Naive B cell (primary cell): ENCODE measurements at places on chromosomes 11 and 22.

- no peak for DNase-seq
Measured at GRCh38 chr22:29901354-29901753, 18.4 kb downstream of the MTMR3 start.

DNA sequence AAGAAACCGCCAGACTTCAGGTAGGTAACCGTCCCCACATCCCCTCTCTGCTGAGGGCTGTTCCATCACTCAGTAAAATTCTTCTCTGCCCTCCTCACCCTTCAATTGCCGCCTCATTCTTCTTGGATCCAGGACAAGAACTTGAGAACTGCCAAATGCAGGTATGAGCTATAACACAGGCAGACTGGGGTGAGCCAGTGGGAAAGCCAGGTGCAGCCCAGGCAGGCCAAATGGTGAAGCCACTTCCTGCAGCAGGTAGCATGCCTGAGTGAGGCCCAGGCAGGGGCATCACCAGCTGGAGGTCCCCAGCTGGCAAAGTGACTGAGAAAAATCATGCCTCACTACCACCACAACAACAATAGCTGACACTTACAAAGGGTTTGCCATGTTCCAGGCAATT is 22.4 kb upstream of the API5 start:
- DNase-seq: no peak

DNA sequence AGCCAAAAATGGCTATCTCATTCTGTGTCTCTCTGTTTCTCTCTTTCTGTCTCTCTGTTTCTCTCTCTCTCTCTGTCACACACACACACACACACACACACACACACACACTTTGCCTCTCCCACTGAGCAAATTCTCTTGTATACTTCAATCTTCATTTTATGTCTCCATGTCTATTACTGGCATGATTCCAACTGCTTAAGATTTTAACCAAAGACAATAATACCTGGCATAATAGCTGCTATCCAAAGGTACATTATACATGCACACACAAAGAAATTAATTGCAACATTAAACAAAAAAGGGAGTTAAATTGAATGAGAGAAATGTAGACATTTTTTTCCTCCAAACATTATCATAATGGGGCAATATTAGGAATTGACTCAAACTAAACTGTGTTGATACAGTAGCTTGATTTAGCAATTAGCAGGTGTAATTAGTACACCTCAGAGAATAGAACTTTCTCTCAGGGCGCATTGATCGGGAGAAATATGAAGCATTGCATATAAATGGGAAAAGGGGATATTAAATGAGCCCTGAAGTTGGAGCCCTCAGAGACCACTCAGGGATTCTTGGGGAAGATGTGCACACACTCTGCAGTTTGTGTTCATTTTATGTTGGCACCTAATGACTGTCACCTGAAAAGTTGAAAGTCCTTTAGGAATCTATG is 17.4 kb upstream of the SLC1A2 start:
- DNase-seq: no peak

DNA sequence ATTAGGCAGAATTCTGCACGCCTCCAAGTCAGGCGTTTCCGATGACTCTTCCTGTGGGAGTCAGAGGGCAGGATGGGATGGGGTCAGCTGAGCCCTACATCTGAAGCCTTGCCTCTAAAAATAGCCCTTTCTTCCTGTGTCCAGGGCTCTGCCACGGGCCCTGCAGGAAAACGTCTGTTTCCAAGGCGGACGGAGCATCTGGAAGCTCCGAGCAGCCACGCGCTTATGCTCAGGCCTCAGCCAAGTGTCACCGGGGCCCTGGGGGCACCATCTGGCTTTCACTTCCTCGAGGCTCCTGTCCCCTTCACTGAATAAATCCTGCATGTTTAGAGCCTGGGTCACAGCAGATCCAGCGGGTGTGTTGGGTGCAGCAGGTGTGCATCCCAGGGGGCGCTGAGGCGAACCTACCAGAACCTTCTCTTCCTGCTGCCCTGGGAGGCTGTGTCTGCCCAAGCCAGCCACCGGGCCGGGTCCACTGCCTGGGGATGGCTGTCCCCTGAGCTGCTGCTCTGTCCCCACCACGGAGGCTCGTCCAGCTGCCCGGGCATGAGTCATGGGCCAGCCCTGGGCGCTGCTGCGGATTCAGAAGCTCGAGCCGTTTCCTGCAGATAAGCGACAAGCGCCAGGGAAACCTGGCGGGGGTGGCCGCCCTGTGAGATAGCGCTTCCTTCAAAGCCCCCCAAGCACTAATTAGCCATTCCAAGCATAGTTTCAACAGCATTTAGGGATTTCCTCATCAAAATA is 32.0 kb upstream of the LINC01488 start:
- DNase-seq: no peak

DNA sequence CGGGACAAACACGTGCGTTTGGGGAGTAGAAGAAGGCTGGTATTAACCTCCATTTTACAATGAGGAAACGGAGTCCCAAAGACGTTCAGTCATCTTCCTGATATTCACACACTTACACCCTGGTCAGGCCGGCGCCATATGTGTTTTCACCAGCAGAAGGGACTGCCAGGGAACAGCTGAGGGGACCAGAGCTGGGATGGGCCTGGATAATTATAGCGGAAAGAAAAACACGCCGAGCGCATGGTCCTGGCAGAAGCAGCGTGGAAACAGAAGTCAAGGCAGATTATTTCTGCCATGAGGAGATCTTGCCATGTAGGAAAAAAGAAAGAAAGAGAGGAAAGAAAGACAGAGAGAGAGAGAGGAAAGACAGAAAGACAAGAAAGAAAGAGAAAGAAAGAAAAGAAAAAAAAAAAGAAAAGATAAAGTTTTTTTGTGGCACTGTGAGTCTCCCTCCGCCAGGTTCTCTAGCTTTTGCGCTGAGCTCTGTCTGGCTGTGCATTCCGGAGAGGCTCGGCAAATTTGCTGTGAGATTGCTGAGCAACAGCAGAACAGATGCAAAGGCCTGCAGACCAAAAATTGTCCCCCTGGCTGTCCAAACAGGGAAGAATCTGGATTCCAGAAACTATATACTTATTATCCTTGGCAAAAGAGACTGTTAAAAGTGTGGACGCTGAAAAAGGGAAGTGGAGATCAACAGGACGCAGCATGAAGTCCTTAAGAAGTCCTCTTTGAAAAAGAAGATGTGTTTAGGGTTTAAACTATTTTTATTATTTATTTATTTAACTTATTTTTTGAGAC is 1.3 kb upstream of the UCP2 start:
- DNase-seq: no peak
